Brain microvascular endothelial cell (primary cell): ENCODE measurements at places on chromosomes 12 and 14.

DNA sequence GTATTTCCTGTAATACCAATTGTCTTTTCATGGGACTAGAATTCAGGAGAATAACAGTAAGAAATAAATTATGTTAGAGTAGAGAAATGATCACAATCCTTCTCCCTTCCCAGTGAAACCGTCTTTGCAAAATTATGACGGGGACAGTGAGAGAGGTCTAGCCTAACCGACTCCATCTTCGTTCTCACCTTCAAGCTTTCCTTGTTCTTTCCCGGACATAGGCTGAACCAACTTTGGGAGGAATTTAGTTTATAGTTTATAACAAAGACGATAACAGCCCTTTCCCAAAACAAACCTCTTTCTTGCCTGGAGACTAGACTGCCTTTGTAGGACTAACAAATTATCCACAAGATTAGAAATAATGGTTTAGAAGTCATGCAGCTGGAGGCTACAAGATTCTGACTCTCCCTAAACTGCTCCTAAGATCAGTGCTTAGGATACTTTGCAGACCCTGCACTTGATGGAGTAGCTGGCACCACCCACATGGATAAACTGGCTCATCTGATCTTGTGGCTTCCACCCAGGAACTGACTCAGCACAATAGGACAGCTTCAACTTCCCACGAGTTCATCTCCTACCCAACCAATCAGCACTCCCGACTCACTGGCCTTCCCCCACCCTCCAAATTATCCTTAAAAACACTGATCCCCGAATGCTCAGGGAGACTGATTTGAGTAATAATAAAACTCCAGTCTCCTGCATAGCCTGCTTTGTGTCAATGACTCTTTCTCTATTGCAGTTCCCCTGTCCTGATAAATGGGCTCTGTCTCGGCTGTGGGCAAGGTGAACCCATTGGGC lies 521.2 kb upstream of the TBX3 start:
- DNase-seq, result peak; percentile 56

DNA sequence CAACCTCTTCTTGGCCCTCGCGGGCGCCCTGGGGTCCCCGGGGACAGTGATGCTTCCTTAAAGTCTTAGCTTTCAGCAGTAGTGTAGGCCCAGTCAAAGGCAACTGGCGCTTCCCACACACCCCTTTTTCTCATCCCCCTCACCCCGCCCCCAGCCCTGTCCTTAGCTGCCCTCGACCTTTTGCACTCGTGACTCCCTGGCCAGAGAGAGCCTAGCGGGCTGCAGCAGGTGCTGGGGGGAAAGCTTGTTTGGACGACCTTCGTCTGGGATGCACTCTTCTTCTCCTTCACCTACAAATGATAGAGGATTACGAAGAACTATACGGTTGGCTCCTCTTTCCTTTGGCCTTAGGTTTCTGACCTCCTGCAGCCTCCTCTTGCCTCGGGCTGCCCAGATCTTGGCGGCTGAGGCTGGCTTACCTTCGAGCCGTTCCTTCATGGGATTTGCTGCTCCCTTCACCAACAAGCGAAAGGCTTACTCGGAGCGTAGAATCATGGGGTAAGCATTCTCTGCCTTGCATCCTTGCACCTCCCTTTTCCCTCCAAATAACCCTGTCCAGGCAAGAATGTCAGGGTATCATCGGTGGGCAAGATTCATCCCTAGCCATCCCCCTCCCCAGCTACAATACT lies 815 bp downstream of the COQ10A start:
- no peak for DNase-seq

DNA sequence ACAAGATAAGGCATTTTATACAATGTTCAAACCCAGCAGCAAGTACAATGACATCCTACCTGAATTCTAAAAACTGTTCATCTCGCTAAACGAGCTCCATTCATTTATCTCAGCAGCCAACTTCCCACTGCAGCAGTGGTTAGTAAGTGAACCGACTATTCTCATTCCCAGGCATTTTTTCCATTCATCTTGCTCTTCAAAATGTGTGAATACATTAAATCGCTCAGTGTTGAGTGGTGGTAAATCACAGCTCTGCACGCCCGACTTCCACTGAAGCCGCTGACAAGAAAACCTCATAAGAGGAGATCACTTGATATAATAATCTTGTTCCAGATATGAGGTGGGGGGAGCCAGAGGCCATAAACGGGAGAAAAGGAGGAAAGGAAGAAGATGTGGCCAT lies 746.2 kb upstream of the USP15 start:
- no peak for DNase-seq

DNA sequence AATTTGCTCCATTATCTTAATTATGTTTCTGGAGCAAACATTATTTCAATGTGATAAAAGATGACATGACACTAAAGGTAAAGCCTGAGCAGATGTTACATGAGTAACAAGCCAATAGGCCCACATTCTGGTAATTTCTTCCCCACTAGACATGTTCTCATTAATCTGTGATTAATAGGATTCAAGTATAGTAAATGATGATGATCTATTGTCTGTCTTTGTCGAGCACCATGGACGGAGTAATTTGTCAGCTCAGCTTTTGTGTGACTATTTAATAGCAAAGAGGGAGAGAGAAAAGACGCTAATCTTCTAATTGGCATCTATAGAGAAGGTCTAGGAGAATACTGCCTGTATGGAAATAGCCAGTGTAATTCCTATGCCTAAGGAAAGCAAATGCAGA lies 62.2 kb upstream of the INSM2 start:
- no peak for DNase-seq

DNA sequence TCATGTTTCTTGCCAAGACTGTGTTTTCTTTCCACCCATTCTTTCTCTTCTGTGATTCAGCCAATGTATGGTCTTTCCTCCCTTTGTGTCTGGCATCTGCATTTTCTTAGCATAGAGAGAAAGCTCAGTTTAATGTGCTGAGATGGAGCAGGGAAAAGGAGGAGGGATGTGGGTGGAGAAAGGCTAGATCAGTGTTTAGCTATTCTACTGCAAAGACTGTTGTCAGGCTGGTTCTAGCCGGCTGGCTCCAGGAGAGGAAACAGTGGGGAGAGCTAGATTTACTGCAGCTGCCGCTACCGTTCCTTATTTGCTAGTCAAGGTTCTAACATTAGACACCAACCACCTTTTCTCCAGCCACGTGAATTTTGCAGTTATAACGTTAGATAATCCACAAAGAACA lies 5.2 kb upstream of the RIMKLB start:
- peak; percentile 29 for DNase-seq

DNA sequence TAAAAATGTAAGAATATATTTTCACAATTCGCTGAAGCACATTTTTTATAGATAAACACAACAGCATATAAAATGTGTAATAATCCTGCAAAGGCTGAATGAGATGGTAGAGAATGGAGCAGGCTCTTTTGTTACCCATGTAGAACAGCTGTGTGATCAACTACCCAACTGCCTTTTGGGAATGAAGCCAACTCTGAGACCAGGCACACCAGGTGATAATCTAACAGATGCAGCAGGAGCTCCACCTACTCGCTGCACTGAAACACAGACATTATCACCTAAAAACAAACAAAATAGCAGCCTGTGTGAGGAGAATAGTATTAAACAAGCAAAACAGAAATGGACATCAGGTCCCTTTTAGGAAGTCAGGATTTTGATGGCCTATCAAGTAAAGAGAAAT lies 183.3 kb downstream of the CCDC59 start:
- DNase-seq, result no peak

DNA sequence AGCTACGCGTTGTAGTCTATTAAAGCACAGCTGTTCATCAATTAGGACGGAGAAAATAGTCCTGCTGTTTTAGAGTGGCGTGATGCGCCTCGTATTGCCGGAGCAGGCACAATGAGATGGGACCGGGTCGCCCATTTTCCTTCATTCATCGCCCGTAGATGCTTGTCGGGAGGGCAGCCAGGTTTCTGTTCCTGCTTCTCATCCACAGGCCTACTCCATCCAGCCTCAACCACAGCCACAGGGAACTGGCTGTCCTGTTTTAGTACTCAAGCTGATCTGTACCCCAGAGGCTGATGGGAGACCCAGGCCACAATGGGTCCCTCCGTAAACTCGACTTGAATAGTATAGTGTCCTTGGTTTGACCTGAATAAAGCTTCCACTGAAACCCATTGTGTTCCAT lies 264.0 kb downstream of the VRK1 start:
- DNase-seq, result no peak
